ENCODE measurements at places on chromosomes 12 and 14.

DNA sequence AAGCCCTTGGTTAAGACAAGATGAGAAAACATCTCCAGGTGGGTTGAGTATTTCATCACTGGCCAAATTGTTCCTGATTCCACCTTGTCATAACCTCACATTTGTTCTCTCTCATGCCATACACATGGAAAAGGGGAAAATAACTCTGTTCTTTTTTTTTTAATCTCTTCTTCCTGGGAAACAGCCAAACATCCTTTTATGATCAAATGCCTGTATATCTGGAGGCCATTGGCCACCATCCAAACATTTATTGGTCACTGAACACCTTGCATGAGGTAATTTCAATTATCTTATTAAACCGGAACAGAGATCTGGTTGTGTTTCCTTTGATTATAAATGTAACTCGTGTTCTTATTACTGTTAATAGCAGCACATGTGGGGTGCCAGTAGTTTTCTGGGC is 469.6 kb downstream of the NPAS3 start:
- DNase-seq = no peak

GRCh38 chr12:79524507-79525148 is 166.1 kb downstream of the PAWR start:
- DNase-seq = no peak

DNA sequence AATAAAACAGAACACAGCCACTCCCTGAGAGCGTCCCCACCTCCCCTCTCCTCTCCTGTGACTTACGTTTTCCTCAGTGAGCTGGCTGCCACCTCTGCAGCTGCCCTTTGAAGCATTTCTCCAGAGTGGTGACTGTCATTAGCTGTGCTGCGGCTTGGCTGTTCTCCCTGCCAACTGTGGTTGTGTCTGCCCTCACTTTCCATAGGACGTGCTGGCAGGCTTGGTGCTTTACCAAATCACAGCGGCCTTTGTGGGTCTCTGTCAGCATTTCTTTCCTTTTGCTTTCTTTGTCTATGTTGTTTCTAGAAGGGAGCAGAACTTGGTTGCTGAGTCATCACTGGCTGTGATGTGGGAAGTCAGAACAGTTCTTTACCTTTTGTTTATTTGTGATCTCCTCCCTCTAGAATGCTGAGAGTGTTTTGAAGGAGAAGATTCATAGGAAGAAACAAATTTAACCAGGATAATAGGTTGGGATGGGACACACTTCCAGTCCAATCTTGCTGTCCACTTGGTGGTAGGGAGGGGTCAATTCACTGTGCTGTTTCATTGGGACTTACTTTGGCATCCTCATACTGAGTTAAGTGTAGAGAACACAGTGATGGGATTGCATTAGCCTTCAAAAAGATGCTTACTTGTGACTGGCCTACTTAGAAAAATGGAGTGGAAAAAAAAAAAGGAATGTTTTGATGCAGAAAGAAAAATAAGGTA is 88.2 kb downstream of the TMX1 start:
- DNase-seq = peak; percentile 21

GRCh38 chr12:107241411-107241810 is 148.1 kb upstream of the CRY1 start:
- no peak for DNase-seq

DNA sequence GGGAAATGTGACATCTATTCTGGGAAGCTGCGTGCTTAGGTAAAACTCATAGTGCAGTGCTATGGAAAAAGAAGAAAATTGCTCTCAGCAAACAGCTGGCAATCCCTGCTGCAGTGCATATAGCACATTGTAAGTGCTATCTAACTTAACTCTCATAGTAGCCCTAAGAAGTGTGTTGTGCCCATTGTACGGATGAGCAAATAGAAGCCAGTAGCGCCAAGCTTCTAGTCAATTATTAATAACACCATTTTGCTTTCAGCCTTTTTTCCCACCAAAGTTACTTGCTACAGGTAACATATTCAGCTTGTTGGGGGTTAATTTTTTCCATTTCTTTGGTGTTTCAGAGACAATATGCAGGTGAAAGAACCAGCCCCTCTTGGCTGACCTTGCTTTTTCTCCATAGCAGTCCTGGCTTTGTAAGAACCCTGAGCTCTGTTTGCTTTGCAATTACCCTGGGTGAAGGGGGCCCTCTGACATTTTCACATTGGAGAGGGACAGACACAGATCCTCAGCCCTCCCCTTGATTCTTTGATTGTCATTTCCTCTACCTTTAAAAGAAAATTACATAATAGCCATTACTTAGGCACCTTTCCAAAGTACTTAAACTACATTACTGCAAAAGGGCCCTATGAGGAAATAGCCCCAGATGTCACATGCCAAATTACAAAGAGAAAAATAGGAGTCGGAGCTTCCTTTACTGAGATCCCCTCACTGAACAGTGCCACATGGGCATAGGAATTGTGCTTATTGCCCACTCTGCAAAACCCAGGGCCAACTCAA is 576.2 kb upstream of the TBX3 start:
- no peak for DNase-seq

DNA sequence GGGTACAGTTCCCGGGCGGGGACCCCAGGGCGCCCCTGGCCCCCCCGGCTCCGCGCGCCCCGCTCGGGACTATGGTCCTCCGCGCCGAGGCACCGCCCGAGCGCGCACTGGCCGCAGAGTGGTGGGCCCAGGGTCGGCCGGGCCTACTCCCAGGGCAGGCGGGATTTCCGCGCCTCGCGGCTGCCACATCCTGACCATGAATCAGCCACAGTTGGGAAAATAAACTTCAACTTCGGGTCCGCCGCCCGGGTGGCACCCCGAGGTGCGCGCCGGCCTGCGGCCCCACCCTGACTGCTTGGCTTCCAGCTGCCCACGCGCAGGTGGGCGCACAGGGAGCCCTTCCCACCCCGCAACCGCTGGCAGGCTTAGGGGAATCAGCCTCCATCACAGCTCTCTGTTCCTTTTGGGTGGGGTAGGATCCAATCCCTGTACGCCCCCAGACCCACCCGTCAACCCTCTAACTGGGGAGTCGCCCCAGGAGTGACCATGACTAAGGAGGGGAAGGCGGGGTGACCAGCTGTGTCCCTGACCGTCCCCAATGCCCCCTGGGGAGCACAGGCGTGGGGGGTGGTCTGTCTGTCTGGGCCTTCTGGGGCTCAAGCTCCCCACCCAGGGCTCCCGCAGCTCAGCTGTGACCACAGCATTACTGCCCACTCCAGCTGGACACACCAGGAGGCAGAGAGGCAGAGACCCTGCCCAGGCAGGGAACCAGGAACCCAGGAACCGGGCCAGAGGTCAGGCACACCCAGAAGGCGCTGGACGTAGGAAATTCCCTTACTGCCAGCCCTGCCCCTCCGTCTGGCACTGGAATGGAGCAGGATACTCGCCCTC is 678 bp downstream of the INF2 start:
- no peak for DNase-seq

- DNase-seq = no peak
These were observed 28.8 kb downstream of the HECTD4 start for GRCh38 chr12:112353393-112353792.

DNA sequence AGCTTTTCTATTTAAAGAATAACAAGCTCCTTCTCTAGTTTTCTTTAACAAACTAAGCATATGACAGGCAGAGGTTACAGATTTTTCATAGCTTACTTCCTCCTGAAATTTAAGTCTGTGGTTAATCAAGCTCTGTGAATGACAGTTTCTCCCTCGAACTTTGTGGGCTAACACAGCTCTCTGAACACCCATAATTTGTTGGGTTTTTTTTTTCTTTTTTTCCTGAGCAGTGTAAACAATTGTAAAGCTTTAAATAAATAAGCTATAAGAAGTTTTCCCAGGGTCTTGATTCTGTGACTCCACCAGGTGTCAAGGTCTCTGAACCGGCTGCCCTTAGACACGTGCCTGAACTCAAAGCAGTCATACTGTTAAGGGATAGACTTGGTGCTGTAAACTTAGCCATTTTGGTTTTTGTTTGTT is 128.1 kb upstream of the AMIGO2 start:
- no peak for DNase-seq

DNA sequence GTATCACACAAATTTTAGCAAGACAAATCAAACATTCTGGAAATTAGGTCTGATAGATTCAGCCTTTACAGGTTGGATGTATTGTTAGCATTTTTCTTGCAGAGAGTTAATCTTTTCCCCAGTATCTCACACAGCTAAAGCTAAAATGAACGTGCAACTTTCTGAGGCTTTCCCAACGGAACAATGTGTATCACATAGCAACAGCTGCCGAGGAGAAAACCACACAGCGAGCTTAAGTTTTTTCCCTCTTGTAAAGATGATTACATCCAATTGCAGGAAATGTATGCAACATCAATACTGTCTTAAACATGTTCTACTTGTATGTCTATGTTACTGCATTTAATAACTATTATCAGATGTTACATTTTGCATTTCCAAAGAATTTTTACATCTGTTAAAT is 182.2 kb downstream of the CCDC59 start:
- no peak for DNase-seq

DNA sequence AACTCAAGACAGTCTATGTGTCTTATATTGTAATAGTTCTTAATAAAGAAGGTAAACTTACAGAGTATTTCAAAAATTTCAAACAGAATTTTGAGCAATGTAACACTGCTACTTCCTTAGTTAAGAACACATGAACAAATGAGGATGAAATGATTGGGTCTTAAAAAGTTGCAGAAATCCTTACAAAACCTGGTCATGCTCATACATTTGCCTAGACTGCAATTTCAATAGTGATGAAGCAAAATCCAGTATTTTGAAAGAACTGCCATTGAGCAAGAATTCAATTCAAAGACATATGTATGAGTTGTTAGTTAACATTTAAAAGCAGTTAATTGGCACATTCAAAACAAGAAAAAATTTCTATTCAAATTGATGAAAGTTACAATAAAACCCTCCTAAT is 17.8 kb upstream of the HIF1A start:
- DNase-seq = no peak

- DNase-seq = no peak
These were observed 1487.0 kb upstream of the FLRT2 start for GRCh38 chr14:84042992-84043391.

GRCh38 chr14:93234798-93235197 is 27.7 kb downstream of the UBR7 start:
- DNase-seq = no peak

DNA sequence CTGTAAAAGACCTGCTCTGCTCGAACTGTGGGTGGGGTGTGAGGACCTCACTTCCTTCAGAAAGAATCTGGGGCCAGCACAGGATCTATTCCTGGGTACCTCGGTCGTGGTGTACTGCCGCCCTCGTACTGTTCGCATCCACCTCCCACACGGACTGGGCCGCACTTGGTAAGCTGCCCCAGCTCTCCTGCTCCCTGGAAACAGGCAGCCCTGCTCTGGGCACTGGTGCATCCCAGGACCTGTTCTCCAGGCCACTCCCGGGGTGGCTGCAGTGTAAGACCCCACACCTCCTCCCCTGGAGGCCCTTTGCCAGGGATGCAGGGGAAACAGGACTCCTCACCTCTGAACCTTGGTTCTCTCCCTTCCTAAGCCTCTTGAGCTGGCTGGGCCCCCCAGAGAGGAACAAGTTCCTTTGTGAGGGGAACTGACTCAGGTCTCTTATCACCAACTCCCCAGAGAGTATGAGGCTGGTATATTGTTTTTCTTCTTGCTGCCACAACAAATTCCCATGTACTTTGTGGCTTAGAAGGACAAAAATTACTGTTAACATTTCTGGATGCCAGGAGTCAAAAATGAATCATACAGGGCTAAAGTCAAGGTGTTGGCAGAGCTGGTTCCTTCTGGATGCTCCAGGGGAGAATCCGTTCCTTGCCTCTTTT is 276.5 kb downstream of the NUAK1 start:
- no peak for DNase-seq

- no peak for DNase-seq
These were observed 611.3 kb downstream of the VRK1 start for GRCh38 chr14:97408503-97408902.

DNA sequence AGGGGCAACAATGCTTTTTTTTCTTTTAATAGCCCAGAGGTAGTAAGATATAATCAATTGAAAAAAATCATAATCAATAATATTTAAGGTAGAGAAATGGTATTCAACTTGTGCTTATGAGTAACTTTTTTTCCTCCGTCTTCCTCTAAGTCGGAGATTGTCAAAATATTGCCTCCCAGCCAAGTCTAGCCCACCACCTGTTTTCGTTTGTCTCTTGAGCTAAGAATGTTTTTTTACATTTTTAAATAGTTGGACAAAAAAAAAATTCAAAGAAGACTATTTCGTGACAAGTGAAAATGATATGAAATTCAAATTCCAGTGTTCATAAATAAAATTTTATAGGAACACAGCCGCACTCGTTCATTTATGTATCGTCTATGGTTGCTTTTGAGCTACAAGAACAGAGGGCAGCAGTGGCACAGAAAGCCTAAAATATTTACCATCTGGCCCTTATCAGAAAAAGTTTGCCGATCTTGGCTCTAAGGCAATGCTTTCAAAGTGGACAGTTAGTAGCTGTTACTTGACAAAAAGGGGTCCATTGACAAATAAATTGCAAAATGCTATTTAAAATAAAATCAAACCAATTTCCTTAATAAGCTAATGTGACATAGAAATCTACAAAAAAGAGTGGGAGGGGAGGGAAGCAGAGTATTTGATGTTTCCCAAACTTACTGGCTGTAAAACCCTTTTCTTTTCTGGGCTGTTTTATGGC is 40.8 kb upstream of the MAX start:
- DNase-seq = no peak

DNA sequence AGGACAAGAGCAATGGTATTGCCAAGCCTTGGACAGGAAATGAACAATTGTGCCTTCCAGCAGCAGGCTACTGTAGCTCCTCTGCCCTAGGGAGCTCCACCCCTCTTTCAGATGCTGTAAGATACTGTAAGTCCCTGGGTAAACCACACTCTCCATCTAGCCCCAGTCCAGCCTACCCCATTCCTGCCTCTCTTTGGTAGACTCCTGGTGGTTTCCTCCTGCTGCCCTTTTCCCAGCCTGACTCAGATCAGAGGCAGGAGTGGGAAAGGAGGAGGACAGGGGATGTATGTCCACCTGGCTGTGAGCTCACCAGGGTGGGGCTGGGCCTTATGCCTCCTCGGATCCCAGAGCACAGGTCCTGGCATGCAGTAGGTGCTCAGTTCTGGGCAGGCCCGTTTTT is 174.6 kb downstream of the ESRRB start:
- DNase-seq = no peak

Data from activated naive CD4-positive, alpha-beta T cell treated with anti-CD3 and anti-CD28 coated beads, Interleukin-2, amount 50 U/mL, for 16 hours (primary cell).